Stomach (tissue), 19 donors: ENCODE measurements at places on chromosomes 13 and 19. TPM values are rescaled to one million over a fixed set of nuclear protein-coding genes. Genes with fewer than 3 reads are reported as not detected.

DNA sequence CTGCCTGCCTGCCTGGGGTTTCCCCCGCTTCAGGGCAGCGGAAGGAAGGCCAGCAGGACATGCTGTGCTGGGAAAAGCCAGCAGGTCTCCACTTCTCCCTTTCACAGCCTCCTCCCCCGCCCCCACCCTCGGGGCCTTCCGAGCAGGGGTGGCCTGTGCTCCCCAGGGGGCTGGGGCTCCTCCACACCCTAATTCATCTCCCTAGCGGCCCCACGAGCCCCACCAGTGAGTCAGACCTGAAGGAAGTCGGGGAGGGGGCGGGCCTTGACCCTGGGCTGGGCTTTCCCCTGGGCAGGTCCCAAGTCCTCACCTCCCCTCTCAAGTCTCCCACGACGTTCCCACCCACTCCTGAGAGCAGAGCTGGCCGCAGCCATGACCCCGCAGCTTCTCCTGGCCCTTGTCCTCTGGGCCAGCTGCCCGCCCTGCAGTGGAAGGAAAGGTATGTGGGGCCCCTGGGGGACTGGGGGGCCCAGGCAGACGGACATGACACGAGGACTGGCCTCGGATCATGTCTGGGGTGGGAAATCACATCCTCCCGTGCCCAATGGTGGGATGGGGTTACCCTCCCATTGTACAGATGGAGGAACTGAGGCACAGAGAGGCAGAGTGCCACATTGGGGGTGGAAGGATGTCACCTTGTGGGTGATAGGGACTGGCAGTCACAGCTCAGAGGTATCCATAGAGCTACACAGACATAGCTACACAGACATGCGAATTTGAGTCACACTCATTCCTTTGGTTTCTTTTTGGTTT lies at the start of gene EBI3:
TSS of gene EBI3 (plus strand) at position 345 of the 753 bp plus-strand sequence. CDS start at position 373, 28 bp downstream.
- DNase-seq = peak; percentile 45

DNA sequence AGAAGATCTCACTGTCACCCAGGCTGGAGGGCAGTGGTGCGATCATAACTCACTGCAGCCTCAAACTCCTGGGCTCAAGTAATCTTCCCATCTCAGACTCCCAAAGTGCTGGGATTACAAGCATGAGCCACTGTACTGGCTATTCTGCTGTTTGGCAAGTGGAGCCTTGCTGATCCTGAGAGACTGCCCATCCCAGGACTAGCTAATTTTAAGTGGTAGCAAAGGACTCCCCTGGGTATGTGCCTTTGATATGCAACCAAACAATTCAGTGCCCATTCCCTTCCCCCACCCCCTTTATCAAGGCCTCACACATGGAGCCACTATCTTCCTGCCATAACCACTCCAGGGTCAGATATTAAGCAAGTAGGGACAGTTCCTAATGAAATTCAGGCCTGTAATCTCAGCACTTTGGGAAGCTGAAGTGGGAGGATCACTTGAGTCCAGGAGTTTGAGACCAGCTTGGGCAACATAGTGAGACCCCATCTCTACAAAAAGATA lies 17.0 kb upstream of the ZNF460 start:
- no peak for DNase-seq

DNA sequence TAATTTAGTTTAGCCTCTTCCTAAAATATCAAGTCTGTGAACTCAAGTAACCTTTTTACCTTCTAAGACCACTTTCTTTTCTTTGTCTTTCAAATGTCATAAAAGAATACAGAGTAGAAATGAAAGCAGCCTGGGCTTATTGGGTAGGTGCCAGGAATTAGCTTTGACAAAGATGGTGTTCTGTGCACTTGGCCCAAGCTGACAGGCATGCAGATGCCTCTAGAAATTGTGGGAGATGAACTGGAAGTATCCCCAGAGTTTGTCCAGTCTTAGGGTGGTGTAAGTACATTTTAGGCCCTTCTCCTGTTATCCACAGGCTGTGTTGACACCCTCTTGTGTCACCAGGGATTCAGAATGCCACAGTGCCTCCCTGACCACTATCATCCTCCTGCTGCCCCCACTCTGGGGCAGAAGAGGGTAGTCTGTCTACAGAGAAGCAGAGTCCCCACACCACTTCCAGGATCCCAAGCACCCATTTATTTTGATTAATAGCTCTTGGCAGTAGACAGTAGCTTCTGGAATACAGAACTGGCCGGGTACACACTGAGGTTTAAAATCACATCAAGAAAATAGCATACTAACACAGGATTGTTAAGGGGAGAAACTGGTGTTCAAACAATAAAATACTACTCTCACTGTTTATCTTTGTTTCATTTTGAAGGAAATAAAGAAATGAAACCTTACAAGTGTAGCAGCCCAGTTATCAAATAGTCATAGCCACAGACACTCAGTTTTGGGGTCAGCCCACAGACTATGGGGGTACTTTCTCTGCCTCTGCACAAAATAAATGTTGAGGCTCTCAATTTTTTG lies 343.2 kb downstream of the KCNRG start:
- peak; percentile 70 for DNase-seq

DNA sequence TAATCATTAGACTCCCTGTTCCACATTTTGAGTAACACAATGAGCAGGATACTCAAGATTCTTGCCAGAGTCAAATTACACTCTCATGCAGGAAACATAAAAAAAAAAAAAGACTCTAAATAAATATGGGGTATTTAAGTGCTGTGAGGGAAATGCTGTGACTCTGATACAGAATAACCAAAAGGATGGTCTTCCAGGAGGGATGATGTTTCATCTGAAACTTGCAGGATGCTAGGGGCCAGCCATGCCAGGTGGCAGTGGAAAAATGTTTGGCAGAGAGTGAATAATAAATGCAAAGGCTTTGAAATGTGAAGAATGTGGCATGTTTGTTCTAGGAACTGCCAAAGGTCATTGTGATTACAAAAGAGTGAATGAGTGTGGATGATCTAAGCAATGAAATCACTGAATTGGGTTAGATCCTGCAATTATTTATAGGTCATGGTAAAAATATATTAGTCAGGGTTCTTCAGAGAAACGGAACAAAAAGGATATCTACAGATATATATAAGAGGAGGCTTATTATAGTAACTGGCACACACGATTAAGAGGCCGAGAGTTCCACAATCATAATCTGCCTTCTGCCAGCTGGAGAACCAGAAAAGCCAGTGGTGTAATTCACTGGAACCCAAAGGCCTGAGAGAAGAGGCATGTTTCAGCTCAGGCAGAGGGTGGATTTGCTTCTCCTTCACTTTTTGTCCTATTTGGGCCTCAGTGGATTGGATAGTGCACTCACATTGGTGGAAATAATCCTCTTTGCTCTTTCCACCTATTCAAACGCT lies 1832.8 kb upstream of the MIR17HG start:
- DNase-seq = no peak

DNA sequence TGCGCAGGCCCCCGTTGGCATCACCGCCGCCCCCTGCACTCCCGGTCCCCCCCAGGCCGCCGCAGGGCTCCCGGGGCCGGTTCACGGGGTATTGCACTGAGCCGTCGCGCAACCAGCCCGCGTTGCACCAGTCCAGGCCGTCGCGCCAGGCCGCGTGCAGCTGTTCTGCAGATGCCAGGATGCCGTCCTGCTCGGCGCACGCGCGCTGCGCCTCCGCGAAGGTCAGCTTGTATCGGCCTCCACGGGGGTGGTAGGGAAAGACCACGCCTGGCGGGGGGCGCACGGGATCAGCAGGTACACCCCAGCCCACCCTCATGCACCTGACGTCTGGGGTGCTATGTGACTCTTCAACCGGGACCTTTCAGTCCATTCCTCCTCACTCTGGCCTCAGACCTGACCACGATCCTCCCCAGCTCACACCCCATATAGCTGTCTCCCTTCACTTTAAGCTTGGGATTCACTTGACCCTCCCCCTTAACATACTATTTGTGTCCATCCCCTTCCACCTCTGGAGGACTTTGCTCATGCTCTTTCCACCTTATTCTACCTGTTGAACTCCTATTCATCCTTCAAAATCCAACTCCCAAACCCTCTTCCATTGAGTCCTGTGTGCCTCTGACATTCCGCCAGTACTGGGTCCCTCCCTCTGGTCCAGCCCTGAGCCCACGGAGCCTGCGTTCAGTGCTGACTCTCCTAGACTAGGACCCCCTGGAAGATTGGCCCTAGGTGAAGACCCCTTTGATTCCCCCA lies 14.3 kb downstream of the TM6SF2 start:
- DNase-seq = no peak

DNA sequence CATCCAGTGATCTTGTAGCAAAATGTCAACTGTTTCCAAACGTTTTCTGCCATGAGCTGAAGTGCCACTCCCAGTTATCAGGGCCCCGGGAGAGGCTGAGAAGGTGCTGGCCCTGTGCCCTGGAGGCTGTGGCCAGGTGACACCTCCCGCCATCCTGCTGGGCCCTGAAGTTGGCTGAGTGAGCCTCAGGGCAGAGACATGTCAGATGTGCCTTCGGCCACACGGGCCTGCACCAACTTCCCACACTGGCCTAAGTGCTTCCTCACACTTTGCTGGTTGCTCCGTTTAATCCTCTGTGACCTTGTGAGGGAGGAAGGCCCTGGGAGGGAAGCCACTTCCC lies 4.8 kb downstream of the ADPRHL1 start:
- DNase-seq = no peak

DNA sequence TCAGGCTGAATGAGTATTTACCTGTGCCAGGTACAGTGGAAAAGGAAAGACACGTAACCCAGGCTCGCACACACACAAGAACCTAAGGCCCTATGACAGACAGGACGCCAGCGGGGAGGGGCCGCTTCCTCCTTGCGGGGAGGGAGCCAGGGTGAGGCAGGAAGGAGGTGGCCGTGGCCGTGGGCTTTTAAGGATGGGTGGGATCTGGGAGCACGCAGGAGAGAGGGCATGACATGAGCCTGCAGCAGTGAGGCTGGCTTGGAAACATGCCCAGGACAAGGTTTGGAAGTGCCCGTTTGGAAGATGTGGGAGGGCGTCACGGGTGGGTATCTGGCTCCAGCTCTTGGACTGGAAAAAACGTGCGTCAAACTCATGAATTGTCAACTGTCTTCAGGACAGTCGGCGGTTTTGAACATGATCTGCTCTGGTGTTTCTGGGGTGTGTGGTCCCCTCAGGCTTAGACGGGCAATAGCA lies 20.1 kb downstream of the SH3GL1 start:
- peak; percentile 59 for DNase-seq

GRCh38 chr19:41518141-41518540 lies 57.8 kb upstream of the CEACAM21 start:
- no peak for DNase-seq

DNA sequence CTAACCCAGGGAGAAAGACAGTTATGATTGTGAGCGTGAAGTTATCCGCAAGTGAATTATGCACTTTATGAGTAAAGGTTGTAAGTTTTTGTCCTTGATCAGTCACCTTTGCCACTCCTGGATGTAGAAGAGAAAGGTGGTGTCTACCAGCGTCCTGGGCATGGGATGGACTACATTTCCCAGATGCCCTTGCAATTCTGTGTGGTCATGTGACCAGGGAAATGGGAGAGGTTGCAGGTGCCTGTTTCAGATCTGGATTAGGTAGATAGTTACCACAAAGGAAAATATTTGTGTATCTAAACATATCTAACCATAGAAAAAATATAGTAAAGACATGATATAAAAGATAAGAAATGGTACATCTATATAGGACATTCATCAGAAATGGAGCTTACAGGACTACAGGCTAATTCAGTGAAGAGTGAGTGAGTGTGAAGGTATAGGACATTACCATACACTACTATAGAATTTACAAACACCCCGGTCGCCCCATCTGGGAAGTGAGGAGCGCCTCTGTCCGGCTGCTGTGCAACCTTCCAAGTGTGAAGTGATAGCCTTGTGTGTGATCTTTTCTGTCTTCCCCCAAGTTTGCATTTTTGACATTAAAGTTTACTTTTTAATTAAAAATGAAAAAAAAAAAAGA lies 51.6 kb upstream of the CACNA1A start:
- DNase-seq = no peak

GRCh38 chr13:31056644-31057271 lies 104.9 kb downstream of the HSPH1 start:
- no peak for DNase-seq

- no peak for DNase-seq
Measured at GRCh38 chr19:57342582-57342981, 8.5 kb upstream of the ZNF304 start.

GRCh38 chr13:39676315-39676876 lies 20.9 kb downstream of the COG6 start:
- no peak for DNase-seq

DNA sequence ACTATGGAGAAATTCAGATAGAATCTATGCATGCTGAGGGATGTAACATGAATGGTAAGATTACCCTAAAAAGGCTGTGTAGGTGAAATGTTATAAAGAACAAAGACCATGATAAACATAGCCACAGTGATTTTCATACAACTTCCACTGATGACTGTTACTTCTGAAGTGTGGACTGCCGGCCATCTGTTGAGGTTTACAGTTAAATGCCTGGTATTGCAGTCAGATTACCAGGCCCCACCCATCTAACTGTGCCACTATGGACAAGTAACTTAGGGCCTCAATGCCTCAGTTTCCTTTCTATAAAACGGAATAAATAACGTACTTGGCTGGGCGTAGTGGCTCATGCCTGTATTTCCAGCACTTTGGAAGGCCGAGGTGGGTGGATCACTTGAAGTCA lies 395.6 kb downstream of the KLF12 start:
- DNase-seq = no peak

GRCh38 chr19:19540715-19541515 lies 2.9 kb downstream of the CILP2 start:
- DNase-seq = peak; percentile 80

GRCh38 chr13:99469041-99469440 lies 32.2 kb upstream of the TM9SF2 start:
- DNase-seq = no peak

GRCh38 chr13:65112531-65112941 lies 2117.6 kb downstream of the PCDH9 start:
- no peak for DNase-seq

- peak; percentile 15 for DNase-seq
Measured at GRCh38 chr13:27551562-27551961, 68.8 kb downstream of the LNX2 start.

DNA sequence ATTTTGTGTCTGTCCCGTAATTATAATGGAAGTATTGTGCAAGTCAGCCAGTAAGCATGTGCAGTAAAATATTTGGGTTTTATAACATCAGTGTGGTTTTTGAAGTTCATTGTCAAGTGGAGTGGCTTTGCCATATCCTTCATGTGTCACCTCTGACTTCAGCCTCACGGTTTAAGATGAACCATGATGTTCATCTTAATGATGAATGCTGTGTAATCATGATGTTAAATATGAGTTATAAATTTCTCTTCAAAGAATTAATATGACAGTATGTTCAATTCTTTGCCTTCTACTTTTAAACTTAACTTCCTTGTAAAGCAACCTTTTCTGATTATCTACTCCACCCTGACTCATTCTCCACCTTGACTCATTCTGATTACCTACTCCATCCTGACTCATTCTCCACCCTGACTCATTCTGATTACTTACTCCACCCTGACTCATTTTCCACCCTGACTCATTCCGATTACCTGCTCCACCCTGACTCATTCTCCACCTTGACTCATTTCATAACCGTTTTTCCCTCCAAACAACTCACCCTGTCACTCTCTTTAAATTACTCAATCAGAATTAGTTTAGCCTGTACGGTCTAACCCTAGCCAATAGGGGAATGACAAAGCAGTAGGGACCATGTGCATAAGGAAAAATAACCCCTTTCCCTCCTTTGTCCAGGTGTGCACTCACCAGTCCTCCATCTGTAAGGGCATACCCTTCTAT lies 50.3 kb upstream of the ANKRD10 start:
- peak; percentile 71 for DNase-seq

Gene KLK11
- total RNA-seq = not detected

Gene ZBTB32
- not detected for total RNA-seq

Gene C19orf33
- total RNA-seq = 171 TPM

Gene KLK15
- total RNA-seq = not detected

Gene GSX1
- not detected for total RNA-seq

Gene NTF4
- total RNA-seq = not detected

Gene ZNF563
- total RNA-seq = 9.4 TPM

Gene WDR87
- not detected for total RNA-seq
